ENCODE measurements at places on chromosomes 2 and 18.
A peak's percentile ranks its signal among the peaks of the same experiment; 100 is the strongest.

- no peak for DNase-seq
Measured at GRCh38 chr2:43737855-43738254, 36.0 kb upstream of the DYNC2LI1 start.

DNA sequence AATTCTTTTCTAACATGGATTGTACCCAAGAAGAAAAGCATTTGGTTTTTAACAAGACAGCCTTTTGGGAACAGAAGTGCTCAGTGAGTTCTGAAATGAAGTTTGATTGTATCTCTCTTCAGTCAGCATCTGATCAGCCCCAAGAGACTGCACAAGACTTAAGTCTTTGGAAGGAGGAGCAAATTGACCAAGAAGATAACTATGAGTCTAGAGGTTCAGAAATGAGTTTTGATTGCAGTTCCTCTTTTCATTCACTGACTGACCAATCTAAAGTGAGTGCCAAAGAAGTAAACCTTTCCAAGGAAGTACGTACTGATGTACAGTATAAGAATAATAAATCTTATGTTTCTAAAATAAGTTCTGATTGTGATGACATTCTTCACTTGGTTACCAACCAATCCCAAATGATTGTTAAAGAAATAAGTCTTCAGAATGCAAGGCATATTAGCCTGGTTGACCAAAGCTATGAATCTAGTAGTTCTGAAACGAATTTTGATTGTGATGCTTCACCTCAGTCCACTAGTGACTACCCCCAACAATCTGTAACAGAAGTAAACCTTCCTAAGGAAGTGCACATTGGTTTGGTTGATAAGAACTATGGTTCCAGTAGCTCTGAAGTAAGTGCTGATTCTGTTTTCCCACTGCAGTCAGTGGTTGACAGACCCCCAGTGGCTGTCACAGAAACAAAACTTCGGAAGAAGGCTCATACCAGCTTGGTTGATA, 31.2 kb downstream of the ZDBF2 start:
- DNase-seq = no peak

GRCh38 chr18:48800876-48801727, 149.7 kb downstream of the SMAD7 start:
- DNase-seq = no peak

DNA sequence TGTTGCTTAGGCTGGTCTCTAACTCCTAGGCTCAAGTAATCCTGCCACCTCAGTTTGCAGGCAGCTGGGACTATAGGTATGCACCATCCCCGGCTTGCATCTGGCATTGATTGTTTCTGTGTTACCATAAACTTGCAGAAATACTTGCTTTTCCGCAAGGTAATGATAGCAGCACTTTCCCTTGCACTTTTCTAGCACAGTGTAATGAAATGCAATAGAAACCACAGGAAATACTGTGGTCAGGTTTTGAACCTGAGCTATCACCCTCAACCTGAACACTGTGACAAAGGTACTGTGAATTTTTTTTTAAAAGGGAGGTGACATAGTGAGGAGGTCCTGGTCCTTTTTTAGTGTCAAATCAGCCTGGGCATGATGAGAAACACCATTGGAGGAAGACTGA, 38.3 kb downstream of the DHRS9 start:
- no peak for DNase-seq

- no peak for DNase-seq
Measured at GRCh38 chr2:8653485-8653884, 28.4 kb upstream of the ID2 start.

DNA sequence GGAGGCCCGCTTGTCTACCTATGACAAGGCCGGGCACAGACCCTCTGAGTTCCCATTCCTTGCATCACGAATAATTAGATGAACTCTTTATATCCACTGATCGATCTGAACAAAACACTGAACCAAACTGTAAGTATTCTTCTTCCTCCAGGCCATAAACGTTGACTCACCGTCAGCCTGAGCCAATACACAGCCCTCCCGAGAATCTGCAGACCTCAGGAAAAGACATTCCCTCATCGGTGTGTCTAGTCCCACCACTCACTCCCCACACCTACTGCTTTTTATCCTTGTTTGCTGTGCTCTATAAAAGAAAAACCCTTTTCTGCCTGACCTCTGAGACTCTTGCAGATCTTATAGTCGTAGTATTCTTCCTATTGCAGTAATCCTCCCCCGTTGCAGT, 41.0 kb downstream of the TMEM87B start:
- DNase-seq = no peak

- DNase-seq = no peak
Measured at GRCh38 chr18:47260120-47260923, 8.9 kb upstream of the SKOR2 start.

DNA sequence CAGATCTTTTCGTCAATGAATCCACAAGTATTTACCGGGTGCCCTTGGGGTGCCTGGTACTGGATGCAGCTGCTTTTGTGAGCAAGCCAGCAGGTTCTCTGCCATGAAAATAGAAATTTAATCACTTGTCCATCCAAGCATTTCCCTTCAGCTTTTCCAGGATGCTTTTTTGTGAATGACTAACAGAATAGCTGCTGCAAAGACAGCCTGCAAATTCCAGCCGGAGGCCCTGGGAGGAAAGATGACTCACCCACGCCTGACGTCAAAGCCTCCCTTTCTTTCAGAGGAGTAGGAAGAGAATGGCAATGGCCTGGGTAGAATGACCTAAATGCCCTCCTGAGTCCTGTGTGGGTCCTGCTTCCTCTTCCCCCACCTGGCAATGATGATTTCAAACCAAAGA, 111.9 kb downstream of the AP1S3 start:
- DNase-seq = no peak

- DNase-seq = peak; percentile 5
Measured at GRCh38 chr2:206800506-206801417, 35.4 kb downstream of the FASTKD2 start.

GRCh38 chr2:64989982-64990614, 899 bp downstream of the SLC1A4 start:
- DNase-seq = no peak

DNA sequence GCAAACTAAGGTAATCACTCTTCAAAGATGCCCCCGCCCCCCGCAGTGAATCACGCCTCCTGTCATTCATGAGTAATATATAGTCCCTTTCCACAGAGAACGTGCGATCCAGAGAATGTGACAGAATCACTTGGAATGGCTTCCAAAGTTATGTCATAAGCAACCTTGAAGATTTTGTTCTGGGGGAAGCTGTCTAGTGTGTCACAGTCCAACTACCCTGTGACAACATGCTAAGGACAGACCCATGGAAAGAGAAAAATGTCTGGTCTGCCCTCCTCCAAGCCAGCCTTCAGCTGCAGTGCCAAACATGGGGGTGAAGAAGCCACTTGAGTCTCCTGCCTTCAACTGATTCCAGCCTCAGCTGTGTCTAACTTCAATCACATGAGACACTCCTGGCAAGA, 259.1 kb downstream of the SS18 start:
- no peak for DNase-seq

GRCh38 chr2:16325016-16325975, 340.3 kb downstream of the CYRIA start:
- DNase-seq = no peak

DNA sequence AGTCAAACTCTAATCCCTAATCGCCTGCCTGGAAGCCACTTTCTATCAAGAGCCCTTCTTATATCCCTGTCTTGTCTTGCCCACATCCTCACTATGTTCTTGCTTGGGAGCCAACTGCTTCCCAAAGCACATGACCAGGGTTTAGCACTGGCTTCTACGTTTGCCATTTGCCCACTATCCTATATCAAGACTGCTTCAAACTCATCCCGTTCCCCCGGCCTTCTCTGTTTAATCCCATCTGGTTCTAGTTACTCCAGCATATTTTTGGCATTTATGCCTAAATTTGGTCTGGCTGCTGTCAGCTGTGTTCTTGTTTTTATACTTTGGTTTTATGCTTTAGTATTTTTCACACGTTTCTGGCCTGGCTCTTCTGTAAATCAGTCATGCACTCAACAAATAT, 40.2 kb downstream of the POLR1A start:
- DNase-seq = no peak

GRCh38 chr2:187916799-187917198, 362.6 kb upstream of the TFPI start:
- no peak for DNase-seq

DNA sequence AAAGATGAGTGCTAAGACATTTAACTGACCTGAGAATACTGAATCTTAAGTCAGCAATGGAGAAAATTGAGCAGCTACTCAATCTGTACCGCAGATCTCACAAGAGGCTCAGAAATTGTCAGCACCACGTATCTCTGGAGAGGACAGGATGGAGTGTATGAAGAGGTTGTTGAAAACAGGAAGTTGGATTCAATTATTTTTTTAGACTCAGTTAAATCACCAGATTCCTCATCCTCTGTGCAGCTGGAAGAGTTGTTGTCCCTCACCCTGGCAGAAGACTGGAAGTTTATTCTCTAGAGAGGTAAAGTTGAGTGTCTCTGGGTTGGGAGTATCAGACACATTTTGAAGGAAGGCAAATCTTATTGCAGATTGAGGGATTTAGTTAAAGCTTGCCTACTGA, 114.9 kb upstream of the NT5C1B start:
- DNase-seq = no peak

DNA sequence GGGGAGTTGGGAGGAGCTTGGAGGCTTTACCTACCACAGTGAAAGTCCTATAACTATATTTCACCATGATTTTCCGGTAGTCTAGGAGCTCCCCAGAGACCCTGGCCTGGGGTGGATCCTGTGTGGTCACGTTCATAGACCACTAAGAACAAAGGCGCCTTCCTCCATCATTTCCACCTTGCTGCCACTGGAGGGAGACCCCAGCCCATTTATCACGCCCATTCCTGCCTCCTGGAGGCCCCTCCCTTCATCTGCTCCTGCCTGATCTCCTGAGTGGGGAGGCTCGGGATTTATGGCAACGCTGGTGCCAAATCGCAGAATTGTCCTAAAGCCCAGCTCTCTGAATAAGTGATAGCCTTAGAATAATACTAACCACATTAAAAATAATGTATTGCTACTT, 507.6 kb upstream of the SPHKAP start:
- DNase-seq = no peak

DNA sequence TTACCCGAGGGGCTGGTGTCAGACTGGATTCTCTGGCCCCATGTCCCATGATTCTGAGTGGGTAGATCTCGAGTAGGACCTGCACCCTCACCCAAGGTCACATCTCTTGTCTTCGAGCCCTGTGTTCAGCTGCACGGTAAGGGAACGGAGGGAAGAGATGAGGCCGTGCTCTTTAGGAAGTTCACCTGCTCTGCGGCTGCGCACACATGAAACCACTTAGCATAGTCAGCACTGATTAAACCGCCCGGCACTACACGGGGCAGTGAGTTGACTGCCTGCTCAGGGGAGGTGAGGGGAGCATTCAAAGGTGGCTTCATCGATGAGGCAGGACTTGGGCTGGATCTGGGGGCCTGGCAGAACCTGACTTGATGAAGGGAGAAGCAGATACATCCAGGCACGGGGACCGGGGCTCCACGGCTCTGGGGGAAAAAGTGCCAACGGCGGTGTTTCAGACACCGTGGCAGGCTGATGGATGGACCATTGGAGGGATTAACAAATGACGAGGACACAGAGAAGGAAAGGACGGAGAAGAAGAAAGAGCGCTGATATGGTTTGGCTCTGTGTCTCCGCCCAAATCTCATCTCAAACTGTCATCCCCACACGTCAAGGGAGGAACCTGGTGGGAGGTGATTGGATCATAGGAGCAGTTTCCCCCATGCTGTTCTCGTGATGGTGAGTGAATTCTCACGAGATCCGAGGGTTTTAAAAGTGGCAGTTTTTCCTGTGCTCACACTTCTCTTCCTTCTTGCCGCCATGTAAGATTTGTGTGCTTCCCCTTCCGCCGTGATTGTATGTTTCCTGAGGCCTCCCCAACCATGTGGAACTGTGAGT, 248.6 kb downstream of the CYP26B1 start:
- DNase-seq = no peak

GRCh38 chr2:172480301-172481218, 53.2 kb downstream of the ITGA6 start:
- DNase-seq = no peak

DNA sequence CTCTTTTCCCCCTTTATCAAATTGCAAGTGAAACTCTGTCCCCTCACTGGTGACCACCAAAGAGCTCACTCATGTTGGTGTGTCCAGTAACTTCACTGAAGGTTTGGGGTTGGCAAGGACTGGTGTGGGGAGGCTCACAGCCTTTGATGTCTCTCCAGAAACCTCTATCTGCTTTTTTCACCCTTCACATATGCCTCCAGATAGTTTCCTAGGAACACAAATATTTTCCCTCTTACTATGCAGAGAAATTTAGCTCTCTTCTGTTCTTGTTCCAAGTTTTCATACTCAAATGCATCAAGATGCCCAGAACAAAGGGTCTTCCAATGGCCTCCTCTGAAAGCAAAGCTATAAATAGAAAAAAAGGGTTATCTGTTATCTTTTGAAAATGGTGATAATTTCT, 20.7 kb downstream of the DTNA start:
- no peak for DNase-seq

GRCh38 chr2:32627441-32627813, 423 bp upstream of the TTC27 start:
- peak; percentile 7 for DNase-seq

GRCh38 chr2:171309455-171310286, 124.1 kb downstream of the METTL8 start:
- no peak for DNase-seq

- DNase-seq = no peak
Measured at GRCh38 chr2:46656640-46657039, 177.3 kb downstream of the TMEM247 start.

DNA sequence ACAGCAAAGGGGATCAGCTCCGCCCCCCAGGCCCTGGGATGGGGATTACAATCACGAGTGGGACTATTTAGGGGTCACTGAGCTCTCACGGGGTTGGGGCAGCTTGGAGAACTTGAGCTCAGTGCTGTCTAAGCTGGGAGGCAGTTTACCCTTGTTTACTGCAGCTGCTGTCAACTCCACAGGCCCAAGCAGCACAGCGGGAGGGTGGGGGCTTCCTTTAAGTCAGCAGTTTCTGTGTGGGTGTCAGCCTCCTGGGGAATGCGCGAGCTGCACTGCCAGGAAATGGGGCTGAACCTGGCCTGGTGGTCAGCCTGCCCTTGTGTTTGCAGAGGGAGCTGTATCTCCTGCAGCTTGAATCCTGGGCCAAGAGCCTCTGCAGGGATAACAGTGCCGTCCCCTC, 29.8 kb downstream of the TOGARAM2 start:
- no peak for DNase-seq

DNA sequence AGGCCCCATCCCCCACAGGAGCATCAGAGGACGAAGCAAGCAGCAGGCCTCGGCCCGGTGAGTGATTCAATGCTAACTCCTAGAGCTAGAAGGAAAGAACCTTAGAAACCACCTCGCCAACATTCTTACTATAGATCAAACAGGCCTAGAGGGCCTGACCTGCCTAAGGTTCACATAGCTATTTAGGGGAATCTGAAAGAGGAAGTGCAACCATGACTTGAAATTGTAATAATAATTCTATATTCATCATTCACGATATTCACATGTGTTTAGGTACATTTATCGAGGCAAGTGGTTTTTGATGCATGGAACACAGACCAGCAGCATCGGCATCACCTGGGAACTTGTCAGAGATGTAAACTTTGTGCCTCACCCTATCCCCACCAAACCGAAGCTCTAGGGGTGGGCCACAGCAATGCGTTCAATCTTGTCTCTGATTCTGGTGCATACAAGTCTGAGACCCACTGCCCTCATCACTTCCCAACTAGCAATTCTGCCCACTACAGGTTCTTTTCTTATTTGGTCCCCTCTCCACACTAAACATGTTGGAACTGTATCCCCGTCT, 78.0 kb upstream of the DNMT3A start:
- no peak for DNase-seq

Measured in stimulated activated CD8-positive, alpha-beta memory T cell treated with anti-CD3 and anti-CD28 coated beads, Interleukin-4, amount 100 ng/mL, for 1 hour (primary cell).